Gastroesophageal sphincter (tissue), 4 donors: ENCODE measurements at places on chromosomes 1 and 21.

GRCh38 chr1:207987164-207987563, 76.2 kb upstream of the CD34 start:
- ATAC-seq = no peak

GRCh38 chr1:15941044-15941840, 34.7 kb downstream of the ZBTB17 start:
- no peak for ATAC-seq

GRCh38 chr1:205928317-205928716, 14.9 kb downstream of the SLC26A9 start:
- ATAC-seq = no peak

GRCh38 chr1:46204406-46204742, 1.2 kb downstream of the LURAP1 start:
- peak; percentile 32 for ATAC-seq

- ATAC-seq = no peak
Observed at GRCh38 chr1:5576673-5577065, 415.6 kb downstream of the NPHP4 start.

GRCh38 chr1:106584107-106584506, 472.4 kb upstream of the PRMT6 start:
- ATAC-seq = no peak

- ATAC-seq = no peak
Observed at GRCh38 chr1:154969860-154970452, 591 bp downstream of the SHC1 start.

GRCh38 chr1:92882819-92883218, 51.0 kb downstream of the RPL5 start:
- ATAC-seq = no peak

GRCh38 chr1:85296980-85297379, 20.5 kb upstream of the BCL10 start:
- ATAC-seq = no peak

DNA sequence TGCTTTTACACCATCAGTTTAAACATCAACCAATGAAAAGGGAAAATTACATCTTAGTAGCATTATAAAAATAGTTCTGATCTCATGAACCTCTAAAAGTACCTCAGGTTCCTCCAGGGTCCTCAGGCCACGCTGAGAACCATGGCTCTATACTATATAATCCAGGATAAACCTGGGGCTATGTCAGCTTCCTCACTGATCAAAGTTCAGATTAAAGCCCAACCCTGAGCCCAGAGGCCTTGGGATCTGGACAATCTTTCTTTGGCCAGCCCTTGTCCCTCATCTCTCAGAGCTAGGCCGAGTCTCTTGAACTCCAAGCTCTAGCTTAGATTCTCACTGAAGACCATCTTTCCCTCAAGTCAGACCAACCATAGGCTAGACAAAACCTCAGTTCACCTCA, 168.3 kb downstream of the PLPP3 start:
- ATAC-seq = no peak

DNA sequence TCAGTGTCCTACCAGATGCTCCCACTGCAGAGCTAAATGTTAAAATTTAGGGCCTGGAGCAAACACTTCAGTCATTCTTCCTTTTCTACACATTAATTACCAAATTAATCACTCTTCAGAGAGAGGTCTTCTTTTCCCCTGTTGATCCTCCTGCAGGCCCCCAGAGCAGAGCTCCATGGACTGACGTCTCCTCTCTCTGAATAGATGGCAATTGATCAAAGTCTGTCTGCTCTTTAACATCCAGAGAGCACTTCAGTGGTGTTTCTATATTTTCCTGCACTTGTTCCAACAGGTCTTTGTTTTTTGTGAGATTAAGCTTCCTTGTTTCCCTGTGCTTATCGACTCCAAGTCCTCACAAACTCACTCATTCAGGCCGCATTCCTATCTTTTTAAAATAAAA, 239.3 kb downstream of the SIPA1L2 start:
- no peak for ATAC-seq

- no peak for ATAC-seq
Observed at GRCh38 chr21:35024513-35024912, 24.6 kb downstream of the RUNX1 start.
